ENCODE measurements at places on chromosomes 1 and 21.

DNA sequence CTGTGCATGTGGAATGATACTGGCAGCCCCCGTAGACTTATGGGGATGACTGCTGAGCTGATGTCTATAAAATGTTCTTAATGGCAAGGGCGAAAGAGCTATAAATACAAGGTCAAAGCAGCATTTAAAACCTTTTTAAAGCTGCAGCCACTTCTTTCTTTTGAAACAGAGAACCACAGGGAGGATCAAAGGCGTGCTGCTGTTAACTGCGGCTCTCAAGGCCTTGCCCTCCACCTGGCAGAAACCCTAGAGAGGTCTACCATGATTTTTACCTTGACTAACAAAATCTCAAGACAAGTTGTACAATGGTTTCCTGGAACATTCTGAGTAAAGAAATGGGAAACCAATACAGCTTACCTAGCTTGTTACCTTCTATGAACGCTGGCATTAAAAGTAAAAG is 89.7 kb downstream of the SLC45A1 start:
- DNase-seq = no peak

GRCh38 chr1:230197644-230198567 is 130.9 kb downstream of the GALNT2 start:
- no peak for DNase-seq

DNA sequence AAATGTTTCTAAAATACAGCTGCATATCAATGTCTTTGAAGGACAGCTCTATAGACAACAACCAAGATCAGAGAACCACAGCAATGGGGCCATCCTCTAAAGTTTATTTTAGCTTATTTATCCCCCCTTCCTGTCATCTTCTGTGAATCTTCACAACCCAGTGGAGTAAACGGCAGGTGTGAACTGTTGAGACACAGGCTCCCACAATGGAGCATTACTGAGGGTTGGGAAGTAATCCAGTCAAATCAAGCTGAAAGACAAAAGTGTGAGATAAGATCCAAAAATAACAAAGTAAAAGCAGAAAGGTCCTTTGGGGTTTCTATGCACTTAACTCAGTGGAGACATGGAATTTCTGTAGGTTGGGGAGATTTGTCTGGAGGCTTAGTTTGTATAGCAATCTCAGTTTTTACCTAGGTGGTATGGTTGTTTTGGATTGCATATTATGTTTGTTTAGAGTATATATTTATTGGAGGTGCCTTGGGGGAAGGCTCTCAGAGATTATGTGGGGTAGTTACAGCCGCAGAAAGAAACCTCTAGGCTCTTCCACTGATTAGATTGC is 286.9 kb upstream of the ADGRL2 start:
- no peak for DNase-seq

DNA sequence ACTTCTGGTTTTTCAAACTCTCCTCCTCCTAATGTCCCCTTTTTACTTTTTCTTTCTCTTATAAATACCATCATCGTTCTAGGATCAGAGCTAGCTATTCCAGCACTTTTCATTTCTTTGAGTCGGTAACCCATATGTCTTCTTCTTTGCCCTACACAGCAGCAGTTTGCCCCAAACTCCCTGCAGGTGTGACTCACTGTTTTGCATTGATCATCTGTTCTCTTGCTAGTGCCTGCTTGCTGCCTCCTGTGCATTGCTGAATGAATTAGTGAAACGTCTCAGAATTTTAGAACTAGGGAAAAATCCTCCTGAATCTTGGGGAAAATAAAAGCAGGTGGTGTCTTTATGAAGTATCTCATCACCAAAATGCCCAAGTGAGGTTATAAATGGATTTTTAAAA is 21.7 kb downstream of the KCNK2 start:
- no peak for DNase-seq

- DNase-seq = no peak
Measured at GRCh38 chr1:163442895-163443294, 121.1 kb downstream of the NUF2 start.

- DNase-seq = no peak
Measured at GRCh38 chr1:167718914-167719691, 2.7 kb upstream of the MPZL1 start.

DNA sequence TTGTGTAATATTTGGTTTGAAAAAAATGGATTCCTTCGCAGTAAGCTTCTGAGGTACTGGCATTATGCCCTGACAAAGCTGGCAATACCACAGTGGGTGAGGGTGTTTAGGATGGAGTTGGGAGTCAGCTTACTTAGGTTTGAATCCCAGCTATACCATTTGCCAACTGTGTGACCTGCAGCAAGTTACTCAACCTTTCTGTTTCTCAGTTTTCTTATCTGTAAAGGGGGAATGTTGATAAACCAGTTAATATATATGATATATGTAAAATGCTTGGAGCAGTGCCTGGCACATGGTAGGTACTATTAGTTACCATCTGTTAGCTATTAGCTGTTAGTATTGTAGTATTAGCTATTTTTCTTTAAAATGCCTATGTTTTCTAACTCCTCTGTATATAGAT is 4.9 kb upstream of the HDGF start:
- DNase-seq = no peak

- DNase-seq = no peak
Measured at GRCh38 chr1:48028218-48029069, 31.3 kb upstream of the TRABD2B start.

GRCh38 chr1:3530926-3531818 is 76.7 kb downstream of the ARHGEF16 start:
- peak; percentile 51 for DNase-seq

- no peak for DNase-seq
Measured at GRCh38 chr1:4147509-4147908, 247.4 kb upstream of the C1orf174 start.

DNA sequence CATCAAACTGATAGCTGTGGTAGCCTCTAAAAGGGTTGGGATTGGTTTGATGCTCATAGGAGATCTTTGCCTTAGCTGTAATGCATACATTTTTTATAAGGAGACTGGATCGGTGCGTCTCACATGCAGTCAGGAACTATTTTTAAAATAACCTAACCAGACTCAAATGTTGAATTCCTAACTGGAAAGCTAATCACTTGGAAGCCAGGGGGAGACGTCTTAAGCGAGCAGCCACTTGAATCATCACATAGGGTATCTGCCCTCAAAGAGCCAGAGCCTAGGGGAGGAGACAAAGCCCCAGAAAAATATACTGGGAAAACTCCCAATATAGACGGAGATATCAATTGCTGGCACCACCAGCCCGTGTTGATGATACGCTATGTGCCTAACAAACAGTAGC is 61.7 kb upstream of the PUM1 start:
- DNase-seq = no peak

- DNase-seq = no peak
Measured at GRCh38 chr1:10728595-10729410, 67.6 kb downstream of the CASZ1 start.

DNA sequence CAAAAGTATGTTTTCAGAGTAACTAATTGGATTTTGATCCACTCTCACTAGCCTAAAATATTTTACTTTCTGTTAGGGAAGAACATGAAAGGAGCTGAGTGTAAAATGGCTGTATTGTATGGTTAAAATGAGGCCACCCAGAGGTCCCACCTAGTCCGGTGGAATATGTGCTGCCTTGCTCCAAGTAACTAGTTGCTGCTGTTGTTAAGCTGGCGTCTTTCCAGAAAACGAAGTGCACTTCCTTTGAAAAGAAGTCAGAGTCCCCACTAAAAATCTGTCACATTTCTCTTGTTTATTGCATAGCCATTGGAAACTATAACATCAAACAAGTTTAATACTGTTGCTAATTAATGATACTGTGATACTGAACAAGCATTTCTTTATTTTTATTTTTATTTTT is 3.2 kb downstream of the SLC25A33 start:
- no peak for DNase-seq

GRCh38 chr1:23239638-23240295 is 22.5 kb upstream of the HTR1D start:
- no peak for DNase-seq

DNA sequence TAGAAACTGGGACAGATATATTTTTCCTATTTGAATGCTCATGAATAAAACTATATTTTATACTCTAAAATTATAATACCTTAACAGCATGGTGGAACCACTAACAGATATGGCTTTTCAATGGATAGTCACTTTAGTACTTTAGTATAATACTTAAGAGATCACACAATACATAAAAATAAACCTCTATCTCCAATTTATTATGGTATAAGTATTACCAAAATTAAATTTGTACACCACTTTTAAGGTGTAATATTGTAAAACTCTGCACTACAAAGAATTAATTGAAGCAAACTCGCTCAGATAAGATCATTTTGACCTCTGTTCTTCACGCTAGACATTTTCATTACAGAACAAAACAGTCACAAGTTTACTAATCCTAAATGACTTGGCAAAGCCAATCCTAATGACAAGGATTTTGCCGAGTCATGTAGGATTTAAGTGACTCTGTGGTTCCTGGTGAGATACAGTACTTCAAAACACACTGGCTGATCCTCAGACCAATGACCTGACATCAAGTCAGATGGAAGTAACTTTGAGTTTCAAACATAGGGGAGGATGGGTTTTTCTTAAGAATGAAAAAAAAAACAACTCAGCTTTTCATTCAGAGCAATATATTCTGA is 200.6 kb downstream of the SMYD3 start:
- DNase-seq = no peak

DNA sequence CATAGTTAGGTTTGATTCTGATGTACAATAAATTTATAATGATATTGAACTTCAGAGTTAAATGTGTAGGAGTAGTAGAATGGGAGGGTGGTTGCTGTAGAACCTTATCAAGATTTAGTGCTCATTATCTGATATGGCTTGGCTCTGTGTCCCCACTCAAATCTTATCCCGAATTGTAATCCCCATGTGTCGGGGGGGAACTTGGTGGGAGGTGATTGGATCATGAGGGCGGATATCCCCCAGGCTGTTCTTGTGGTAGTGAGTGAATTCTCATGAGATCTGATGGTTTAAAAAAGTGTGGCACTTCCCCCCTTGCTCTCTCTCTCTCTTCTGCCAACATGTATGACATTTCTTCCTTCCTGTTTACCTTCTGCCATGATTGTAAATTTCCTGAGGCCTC is 265.5 kb downstream of the GRIK1 start:
- no peak for DNase-seq

DNA sequence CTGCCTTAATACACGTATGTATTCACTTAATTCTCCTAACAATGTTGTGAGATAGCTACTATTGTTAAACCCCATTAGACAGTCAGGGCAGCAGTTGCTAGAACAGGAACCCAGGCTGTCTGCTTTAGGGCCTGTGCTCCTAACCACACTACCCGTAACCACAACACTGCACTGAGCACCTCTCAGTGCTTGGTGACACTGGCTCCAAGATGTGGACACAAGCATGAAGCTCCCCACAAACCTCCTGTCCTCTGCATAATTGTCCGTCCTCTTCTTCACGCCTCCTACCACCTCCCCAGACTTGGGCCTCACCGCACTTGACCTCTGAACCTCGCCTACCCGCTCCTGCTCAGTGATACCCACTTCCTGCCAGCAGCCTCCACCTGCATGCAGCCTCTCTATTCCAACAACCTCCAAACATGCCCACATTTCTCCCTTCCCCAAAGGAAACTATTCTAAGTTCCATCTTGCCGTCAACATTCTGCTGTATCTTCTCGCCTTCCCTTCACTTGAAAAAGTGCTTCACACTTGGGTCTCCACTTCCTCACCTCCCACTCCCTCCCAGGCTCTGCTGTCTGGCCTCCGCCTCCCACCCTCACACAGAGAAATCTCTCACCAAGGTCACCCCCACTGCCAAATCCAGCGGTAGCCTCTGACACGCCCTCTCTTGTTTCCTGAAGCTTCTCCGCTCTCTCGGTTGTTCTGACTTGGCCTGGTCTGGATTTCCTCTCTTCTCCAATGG is 14.6 kb upstream of the AHDC1 start:
- DNase-seq = no peak

DNA sequence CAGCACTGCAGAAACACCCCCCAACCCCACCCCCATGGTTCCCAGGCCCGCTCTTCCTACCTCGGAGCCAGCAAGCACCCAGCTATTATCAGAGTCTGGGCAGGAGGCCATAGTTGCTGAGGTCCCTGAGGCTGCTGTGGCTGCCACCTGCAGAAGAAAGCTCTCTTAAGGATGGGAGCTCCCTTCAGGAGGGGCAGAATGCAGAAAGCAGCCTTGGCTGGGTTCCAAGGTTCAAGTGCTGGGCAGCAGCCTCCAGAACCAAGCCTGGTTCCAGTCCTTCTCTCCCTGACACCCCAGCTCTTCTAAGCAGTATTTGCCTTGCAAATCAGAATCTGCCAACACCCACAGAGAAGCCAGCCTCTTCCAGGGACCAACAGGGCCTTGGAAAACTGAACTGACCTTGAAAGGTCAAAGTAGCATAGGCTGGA is 2.3 kb downstream of the PBXIP1 start:
- no peak for DNase-seq

DNA sequence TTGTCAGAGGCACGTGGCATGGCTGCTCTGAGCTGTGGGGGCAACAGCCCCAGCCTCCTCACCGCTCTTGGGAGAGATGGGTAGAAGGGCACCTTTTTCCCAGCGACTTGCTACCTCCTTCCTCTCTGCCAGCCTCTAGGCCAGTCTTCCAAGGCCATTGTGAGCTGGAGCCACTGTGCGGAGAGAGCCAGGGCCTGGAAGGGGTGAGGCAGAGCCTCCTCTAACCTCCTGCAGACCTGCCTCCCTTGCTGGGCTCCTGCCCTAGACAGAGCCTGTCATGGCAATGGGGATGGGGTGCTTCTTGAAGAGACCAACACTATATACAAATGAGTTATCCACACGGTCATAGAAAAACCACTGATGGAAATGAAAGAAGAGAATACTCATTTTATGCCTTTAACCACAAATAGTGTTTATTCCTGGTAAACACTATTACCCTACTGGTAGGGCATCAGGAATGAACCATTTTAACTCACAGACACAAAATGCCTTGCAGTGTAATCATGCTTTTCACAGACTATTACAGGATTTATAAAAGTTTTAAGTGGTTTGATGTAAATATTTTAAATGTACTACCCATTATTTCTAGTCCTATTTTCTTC is 5.0 kb upstream of the IGFN1 start:
- DNase-seq = no peak

- no peak for DNase-seq
Measured at GRCh38 chr1:246647513-246647912, 76.7 kb upstream of the SCCPDH start.

GRCh38 chr1:117017648-117018047 is 16.1 kb downstream of the CD101 start:
- no peak for DNase-seq

DNA sequence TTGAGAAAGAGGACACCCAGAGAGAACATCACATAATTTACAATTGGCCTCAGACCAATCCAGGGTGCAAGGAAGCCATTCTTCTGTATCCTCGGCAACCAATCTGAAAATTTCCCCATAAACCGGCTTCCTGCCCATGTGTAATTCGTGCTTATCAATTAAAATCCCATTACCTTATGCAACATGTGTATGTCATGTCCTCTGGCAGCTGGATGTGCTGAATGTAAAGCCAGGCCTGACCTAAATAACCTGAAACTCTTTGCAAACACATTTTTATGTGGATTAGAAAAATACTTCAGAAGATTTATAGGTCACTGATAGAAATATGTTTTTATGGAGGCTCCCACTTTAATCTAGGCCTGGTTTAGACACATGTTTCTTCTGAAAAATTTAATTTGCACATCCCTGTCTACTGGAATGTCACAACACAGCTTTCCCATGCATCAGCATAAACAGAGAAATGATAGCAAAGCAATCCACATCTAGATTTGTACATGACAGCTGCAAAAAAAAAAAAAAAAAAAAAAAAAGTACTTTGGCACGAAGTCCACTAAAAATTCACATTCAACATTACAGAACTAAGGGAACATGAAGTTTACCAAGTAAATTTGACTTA is 69.4 kb upstream of the SAMSN1 start:
- DNase-seq = no peak

Measured in stimulated activated CD4-positive, alpha-beta T cell treated with anti-CD3 and anti-CD28 coated beads, Interleukin-1b, Interleukin-23, amount 100 ng/mL, for 1 hour (primary cell).